BJ (cell line): ENCODE measurements at places on chromosomes 7 and 10.

DNA sequence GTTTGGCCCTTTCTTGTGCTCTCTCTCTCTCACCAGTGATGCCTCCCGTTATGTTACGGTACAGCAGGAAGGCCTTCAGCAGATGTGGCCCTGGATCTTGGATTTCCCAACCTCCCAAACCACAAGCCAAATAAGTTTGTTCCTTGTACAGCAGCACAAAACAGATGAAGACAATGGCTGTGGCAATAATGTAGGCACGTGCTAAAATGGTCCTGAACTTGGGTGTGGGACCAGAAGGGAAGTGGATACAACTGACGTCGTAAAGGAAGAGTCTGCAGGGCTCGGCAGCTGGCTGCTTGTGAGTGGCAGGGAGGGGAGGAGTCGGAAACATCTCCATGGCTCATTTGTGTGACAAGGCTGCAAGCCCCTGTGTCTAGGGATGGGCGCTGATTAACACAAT, 26.8 kb downstream of the PROSER2 start:
- no peak for DNase-seq

DNA sequence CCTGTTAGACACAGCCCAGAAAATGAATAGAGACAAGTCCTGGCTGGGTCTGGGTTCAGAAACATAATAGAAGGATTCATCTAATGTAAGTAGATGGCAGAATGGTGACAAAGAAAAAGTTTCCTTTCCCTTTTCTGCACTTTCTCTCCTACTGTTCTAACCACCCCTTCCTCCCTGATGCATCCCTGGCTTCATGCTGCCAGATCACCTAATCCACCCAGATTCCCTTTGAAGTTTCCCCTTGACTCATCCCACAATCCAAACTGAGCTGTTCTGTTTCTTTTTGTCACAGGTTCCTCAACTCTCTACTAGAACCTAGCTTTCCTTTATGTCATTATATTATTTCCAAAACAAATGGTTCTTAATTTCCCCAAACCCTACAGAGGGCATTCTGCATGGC, 1.1 kb upstream of the MACC1 start:
- no peak for DNase-seq

- peak; percentile 93 for DNase-seq
Observed at GRCh38 chr7:47690902-47691558, 109.1 kb upstream of the TNS3 start.

- no peak for DNase-seq
Observed at GRCh38 chr10:22784668-22785067, 70.3 kb upstream of the PIP4K2A start.

DNA sequence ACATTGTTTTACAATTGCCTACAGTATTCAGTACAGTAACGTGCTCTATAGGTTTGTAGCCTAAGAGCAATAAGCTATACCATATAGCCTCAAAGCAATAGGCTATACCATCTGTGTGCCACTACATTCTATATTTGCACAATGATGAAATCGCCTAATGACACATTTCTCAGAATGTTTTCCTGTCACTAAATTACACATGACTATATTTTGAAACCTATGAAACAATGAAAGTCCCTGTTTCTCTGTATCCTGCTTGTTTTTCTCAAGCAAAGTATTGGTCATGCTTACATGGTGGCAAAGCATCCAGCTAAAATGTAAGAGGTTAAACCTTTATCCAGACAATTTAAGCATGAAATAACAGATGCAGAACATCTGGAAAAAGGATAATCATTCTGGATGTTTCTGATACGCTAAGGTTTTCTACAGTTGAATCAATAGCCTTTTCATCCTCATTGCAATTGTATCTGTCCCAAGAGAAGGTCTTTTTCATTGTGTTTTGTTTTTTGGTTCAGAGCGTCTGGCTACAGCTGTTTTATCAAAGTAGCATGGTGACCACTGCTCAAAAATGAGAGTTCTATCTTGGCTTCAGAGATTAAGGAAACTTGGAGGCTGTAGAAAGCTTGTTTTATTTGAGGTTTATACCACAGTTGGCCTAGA, 81.7 kb downstream of the CSTF2T start:
- no peak for DNase-seq

DNA sequence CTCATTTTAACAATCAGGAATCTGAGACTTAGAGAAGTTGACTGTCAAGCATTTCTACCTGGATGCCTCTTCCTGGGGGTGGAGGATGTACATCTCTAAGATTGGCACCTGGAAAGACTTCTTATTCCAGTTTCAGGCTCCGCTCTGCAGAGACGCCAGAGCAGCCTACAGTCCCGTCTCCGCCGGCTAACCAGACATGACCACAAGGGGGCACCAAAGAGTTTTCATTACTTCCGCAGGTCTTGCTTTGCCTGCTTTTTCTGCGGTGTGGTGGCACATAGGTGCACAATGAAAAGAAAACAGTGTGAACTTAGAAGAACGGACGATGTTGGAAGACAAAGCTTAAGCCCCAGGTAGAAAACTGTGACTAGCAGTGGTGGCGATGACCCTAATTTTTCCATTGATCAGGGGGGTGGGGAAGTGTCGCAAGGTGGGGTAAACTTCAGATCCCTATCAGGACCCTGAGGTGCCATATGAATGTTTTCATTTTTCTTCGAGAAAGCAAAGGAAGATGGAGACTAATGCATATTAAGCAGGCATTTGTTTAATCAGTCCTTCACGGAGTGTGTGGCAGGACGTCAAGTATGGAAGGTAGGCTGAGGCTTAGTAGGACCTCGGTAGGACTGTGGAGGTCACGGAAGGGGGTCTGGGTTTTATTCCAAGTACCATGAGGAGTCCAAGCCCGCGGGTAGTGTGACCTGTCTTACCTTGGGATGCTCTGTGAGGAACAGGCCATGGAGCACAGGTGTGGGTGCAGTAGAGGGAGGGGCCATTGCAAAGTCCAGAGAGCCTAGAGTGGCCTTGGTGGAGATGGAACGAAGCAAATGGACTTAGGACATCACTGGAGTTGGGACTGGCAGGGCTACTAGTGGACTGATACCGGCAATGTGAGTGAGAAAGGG, 60.1 kb upstream of the SORCS3 start:
- no peak for DNase-seq

- no peak for DNase-seq
Observed at GRCh38 chr7:101910991-101911799, 93.8 kb downstream of the CUX1 start.

GRCh38 chr7:39421251-39421650, 145.0 kb upstream of the YAE1 start:
- DNase-seq, result no peak

GRCh38 chr7:117972606-117973005, 99.4 kb upstream of the CTTNBP2 start:
- no peak for DNase-seq

DNA sequence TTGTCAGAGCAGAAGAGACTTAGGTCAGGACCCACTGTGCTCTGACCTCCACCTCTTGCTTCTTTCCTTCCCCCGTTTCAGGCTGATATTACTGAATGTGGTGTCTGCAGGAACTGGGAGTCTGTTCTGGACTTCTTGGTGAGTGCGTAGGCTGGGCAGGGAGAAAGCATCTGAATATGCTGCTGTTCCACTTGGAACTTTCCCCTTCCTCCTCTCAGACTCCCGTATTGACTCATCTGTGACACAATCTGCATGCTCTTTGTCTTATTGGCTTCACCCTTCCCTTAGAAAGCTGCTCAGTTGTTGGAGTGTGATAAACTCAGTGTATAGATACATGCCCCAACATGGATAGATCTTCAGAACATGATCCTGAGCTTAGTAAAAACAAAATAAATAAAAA, 137.6 kb upstream of the HABP2 start:
- DNase-seq, result no peak

- peak; percentile 30 for DNase-seq
Observed at GRCh38 chr10:96509017-96509641, 4.6 kb downstream of the TLL2 start.

DNA sequence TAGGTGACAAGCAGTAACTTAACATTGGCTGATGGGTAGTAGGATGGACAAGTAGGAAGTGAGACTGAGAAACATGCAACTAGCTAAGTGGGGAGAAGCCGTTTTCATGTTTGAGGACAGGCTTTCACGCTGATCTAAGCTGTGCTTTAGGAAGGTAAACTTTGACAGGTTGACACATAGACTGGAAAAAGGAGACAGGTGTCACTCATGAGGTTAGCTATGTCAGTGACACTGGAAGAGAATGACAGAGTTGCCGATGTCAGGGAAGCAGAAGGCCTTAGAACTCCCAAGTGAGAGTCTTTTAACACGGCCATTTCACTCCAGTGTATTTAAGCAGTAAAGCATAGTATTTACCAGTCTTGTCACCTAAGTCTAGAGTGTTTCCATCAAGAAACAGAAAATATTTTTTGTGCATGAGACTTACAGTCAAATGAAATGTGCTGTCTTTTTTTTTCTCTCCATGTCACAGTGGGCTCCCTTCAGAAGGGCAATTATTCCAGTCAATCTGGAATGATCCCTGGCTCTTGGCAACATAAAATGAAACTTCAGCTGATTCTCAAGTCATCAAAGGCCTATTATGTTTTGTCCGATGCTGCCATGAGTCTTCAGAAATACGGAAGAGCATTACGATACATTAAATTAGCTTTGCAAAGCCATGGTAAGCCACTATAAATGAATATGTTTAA, 20.6 kb downstream of the EDRF1 start:
- no peak for DNase-seq

DNA sequence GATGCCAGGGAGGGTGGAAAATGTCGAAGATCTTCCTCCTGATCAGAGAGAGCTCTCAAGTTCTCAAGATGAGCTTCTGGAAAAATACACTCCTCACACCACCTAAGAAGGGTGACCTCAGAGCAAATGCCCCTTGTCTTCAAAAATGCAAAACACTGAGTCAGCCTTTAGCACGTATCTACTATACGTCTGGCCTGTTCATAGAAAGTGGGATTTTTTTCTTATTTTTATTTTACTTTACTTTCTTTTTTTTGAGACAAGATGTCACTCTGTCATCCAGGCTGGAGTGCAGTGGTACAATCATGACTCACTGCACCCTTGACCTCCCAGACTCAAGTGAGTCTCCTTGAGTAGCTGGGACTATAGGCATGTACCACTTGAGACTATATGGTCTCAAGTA, 57.1 kb downstream of the AFAP1L2 start:
- DNase-seq, result no peak

DNA sequence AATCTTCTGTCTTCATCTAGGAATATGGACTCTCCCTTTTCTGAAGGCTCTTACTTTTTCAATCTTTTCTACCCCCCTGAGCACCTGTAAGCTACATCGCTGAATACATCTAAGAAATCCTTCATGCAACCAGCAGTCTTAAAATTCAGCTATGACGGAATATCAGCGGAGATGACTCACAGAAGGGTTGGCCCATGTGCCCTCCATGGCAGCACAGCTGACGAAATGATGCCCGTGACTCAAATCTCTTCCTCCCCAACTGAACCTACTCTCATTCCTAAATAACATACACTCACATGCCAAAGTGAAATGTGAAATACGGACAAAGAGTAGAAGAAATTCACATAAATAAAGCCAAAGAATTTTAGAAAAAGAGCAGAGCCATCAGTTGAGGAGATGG, 30.3 kb upstream of the NCAPG2 start:
- no peak for DNase-seq

DNA sequence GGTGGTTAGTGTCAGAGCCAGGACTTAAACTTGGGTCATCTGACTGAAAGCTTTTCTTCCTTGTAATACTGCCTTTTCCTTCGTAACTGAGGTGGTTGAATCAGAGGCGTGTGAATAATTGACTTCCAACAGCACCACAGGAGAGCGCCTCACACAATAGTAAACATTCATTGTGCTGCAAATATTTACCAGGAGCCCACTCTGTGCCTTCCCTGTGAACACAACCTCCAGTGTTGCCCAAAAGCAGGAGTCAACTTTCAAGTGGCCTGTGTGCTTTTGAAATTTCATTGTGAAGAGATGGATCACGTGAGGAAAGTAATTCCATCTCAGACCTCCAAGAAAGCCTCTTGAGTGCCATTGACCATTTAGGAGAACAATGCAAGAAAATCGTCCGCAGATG, 60.2 kb downstream of the ADRA2A start:
- DNase-seq, result no peak

DNA sequence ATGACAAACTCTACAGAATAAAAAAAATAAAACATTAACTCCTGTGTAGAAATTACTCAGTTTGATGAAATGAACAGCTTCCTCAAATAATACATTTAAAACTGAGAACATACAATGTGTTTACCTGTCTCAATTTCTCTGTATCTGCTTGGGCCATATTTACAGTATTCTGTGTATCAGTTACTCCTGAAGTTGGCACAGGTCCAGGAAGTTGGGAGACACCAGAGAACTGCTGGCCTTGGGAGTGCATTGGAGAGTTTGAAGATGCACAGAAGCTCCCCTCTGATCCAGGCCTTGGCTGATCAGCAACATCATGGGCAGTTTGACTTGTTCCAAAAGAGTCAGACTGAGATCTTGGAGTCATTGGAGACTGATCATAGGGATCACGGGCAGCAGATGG, 155.1 kb downstream of the GALNT11 start:
- DNase-seq, result no peak

GRCh38 chr7:109529712-109530111, 960.0 kb downstream of the DNAJB9 start:
- DNase-seq, result no peak

DNA sequence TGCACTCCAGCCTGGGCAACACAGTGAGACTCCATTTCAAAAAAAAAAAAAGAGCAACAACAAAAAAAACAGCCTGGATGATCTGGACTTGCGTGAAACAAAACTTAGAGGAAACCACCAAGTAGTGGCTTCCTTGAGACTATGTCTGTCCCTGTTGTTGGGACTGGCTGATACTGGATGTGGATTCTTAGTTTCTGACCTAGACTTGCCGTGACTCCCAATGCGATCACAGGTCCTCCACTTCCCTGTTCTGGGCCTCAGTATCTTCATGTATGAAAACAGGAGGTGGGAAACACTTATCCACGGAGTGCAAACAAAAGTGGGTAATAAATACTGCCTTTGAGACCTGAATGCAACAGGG, 125.7 kb downstream of the PRPF18 start:
- no peak for DNase-seq

GRCh38 chr7:99392659-99393354, 15.6 kb downstream of the PDAP1 start:
- DNase-seq, result no peak

- DNase-seq, result no peak
Observed at GRCh38 chr7:139571651-139572050, 48.2 kb downstream of the CLEC2L start.
